ENCODE measurements at places on chromosomes 4 and X.

DNA sequence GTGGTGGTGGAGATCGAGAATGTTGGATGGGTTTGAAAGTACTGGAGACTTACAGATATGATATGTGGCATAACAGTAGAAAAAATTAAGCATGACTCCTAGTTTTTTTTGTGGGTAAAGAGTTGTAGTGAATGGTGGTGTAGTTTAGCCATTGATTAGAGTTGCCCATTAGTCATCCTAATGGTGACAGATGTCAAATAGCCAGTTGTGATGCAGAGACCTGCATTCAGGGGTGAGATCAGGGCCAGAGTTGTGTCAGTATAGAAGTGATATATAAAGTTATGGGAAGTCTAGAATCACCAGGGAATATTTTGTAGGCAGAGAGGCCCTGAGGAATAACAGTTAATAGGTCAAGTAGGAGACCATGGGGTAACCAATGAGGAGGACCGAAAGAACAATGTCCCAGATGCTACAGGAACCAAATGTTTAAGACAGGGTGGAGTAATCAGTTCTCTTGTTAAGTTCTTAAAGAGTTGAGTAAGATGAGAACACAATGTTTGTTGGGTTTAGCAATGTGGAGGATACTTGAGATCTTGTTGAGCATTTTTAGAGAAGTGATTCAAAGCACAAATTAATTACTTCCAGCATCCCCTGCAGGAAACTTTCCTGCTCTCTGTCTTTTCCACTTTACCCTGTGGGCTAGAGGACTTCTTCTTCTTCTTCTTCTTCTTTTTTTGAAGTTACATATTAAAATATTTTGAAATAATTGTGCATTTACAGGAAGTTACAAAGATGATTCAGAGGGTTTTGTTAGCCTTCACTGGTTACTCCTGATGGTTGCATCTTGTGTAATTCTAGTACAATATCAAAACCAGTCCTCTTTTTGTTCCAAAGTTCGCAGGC lies 13.3 kb downstream of the SGMS2 start:
- DNase-seq: no peak

GRCh38 chr4:48340276-48340964 lies 909 bp upstream of the SLAIN2 start:
- peak; percentile 57 for DNase-seq

DNA sequence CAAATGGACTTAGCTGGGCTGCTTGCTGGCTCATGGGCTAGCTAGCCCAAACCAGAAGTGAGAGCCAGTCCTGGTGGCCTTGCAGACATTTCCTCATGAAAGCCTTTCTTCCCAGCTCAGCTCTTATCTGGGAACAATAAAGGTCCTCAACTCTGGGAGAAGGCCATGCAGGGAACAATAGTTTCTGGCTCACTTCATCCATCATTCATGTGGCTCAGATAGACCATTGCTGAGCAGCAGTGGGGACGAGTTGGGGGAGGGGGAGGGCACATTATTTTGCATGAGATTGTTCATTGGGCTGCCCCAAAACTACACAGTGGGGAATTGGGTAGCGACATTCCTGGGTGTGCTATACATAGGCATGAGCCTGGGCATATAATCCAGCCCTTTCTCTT lies 47.6 kb downstream of the NHSL2 start:
- DNase-seq: no peak

DNA sequence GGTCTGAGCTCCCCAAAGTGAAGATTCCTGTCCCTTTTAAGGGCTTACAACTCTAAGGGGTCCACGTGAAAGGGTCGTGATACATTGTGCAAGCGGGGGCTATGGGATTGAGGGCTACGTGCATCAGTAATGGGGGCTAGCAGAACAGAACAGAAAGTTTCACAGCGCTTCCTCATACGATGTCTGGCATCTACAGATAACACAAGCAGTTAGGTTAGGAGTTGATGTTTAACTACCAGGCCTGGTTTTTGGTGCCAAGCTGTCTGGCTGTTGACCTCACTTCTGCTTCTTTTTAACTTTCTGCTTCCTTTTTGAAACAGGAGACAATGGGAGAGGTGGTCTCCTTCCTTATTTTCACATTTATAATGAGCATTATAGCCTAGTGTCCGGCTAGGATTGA lies 368.6 kb upstream of the CXorf51A start:
- DNase-seq: no peak

- peak; percentile 63 for DNase-seq
These were observed 32.9 kb downstream of the HTT-AS start for GRCh38 chr4:3041192-3042142.

- peak; percentile 72 for DNase-seq
These were observed 88.3 kb downstream of the SHROOM2 start for GRCh38 chrX:9874483-9874882.

DNA sequence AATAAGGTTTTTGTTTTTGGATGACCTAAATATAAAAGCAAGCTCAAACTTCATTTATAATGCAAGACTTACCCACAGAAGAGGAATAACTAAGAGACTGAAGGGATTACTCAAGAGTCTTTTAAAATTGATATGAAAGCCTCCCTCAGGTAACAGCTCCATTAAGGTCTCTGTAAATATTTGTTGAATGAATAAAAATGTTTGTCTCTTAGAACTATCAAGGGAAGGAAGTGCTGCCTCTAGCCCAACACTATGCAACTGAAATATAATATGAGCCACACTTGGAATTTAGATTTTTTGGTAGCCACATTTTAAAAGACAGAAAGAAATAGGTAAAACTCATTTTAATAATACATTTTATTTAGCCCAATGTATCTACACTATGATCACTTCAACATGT lies 127.8 kb downstream of the SH3RF1 start:
- DNase-seq: peak; percentile 37

- DNase-seq: no peak
These were observed 5.0 kb downstream of the SOD3 start for GRCh38 chr4:24800325-24800895.

GRCh38 chrX:129768186-129768585 lies 11.6 kb upstream of the SASH3 start:
- DNase-seq: no peak

GRCh38 chr4:64617800-64618199 lies 208.6 kb upstream of the TECRL start:
- DNase-seq: peak; percentile 77

DNA sequence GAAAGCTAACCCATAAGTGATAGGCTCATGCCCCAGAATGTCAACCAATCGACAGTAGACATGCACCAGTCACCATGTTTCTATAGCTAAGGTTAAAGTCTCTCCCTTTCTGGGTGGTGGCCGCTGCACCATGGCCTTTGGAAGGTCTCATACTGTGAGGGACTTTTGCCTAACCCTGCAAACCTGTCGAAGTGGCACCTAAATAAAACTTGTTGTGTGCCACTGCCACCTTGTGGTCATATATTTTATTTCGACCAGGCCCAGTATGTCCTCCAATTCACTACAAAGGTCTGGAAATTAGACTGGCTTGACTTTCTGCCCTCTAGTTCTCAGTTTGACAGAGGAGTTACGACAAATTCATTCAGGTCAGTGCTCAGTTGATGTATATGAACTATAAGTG lies 163.1 kb downstream of the SMARCA1 start:
- peak; percentile 74 for DNase-seq

- peak; percentile 79 for DNase-seq
These were observed 8.2 kb downstream of the MID1 start for GRCh38 chrX:10612215-10612614.

DNA sequence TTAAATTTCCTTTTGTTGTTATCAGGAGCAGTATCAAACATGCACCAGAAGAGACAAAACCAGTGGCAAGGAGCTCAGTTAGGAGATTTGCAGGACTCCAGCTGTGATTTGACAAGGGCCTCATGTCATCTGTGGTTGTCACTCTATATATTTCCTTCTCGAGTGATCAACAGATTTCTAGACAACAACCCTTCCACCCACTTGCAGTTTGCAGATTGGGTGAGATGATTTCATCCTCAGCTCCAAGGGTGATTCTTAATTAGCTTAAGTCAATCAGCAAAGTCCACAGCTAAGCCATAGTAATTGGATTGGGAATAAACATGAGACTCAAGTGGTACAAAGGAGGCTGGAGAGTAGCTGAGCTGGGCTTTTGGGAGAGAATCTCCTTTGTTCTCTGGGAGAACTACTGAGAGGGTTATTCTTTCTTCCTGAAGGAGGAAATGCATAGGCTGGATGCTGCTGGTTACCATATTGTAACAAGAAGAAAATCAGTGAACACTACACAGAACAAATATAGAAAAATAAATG lies 192.8 kb downstream of the PPARGC1A start:
- no peak for DNase-seq

DNA sequence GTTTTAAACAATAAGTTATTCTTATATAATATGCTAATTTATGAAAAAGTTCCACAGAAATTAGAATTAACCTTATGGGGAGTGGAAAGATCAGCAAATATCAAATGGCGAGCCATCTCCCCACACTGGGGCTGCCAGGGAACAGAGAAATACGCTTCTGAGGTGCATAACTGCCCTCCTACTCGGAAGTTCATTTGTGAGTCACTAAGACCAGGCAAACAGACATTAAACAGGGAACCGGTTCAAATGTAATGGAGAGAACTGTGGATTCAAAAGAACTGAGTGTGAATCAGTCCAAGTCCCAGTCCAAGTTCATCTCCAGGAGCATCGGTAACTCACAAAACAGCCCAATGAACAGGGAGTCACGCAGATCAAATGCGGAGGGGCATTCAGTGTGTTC lies 11.4 kb upstream of the S100G start:
- peak; percentile 39 for DNase-seq

DNA sequence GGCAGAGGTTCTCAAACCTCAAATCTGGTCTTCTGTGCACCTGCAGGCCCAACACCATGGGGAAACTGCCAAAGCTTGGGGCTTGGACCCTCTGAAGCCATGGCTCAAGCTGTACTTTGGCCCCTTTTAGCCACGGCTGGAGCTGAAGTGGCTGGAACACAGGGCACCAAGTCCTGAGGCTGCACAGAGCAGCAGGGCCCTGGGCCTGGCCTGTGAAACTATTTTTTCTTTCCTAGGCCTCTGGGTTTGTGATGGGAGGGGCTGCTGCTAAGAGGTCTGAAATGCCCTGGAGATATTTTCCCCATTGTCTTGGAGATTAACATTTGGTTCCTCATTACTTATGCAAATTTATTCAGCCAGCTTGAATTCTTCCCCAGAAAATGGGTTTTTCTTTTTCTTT lies 18.3 kb upstream of the PI4K2B start:
- no peak for DNase-seq

DNA sequence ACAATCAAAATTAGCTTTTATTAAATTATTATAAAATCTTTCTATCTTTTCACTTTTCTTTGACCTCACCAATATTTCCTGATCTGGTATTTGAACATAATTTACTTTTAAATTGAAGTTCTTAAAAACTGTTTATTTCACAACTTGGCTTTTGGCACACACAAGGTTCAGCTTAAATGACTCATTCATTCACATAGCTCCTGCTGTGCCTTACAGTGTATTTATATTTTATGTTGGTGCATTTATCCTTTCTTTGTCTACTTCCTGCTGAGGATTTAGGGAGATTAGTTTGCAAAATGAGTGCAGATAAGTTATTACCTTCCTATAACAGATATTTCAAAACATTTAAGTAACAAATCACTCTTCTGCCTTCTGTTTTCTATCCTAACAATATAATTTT lies 430.6 kb downstream of the DTHD1 start:
- no peak for DNase-seq

DNA sequence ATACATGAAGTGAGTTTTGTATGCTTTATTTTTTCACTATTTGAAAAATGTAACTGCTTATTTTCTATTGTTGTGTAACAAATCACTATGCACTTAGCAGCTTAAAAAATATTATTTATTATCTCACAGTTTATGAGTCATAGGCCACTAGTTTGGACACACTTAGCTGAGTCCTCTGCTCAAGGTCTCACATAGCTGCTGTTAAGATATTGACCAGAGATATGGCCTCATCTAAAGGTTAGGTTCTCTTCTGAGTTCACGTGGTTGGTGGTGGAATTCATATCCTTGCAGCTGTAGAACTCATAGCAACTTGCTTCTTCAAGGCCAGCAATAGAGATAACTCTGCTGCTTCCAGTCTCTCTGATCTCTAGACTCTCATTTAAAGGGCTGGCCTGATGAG lies 534.4 kb downstream of the SPRY1 start:
- DNase-seq: no peak

DNA sequence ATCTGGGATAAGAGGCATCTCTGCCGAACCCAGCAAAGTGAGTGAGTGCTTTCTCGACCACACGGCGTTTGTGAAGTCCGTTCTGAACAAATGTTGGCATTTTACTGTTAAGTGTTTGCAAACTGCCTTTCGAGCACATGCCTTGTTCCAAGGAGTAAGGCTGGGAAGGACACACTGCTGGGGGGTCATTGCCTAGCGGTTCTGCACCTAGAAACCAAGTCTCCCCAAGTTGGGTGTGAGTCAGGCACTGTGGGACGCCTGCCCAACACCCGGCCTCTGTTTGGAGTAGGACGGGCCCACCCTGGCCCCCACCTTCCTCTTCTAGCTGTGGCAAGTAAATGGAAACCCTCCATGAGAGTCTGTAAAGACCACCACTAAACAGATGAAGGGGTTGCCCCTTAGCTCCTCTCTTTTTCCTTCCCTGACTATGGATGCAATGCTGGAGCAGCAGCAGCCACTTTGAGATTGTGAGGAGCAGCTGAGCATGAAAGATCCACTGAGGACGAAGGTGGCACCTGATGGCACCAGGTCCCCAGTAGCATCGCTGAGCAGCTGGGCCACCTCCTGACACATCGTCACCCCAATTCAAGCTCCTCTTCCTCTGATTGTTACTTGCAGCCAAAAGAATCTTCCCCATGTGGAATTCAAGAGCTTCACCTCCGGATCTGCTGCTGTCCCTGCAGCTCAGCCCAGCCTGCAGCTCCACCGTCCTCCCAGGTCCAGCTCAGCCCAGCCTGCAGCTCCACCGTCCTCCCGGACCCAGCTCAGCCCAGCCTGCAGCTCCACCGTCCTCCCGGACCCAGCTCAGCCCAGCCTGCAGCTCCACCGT lies 6.3 kb downstream of the CPLX1 start:
- no peak for DNase-seq

DNA sequence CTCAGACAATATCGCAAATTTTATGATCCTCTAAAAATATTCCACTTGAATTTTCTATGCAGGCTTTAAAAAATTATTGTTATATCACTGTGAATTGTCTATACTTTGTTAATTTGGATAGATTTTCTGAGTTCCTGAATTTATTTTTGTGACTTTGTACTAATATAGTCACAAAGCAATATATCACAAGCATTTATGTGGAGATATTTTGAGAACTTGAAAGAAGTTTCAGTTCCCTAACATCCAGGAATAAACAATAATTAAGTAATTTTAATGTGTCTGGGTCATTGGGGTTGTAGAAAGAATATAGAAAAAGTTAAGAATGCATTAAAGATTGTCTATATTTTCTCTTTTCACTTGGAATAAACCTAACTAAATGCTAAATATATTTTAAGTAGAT lies 32.0 kb downstream of the CXCL8 start:
- no peak for DNase-seq

DNA sequence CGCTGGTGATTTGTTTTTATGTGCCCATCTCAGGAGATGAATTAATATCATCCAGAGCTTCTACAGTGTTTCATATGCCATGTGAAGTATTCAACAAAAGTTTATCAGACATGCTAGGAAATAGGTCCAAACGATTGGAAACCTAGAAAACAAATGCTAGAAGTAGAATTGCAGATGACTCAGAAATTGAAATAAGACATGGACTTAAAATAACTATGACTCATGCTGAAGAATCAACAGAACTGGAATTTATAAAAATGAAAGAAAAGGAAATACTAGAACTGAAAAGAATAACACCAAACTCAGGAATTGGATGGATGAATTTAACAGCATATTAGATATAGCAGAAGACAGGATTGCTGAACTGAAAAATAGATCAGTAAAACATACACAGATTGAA lies 172.7 kb upstream of the GIMD1 start:
- DNase-seq: peak; percentile 55

GRCh38 chr4:153019906-153020305 lies 83.8 kb downstream of the FHDC1 start:
- no peak for DNase-seq

- no peak for DNase-seq
These were observed 134.4 kb upstream of the JADE1 start for GRCh38 chr4:128675083-128675482.
